ENCODE measurements at places on chromosomes 6 and 20.

DNA sequence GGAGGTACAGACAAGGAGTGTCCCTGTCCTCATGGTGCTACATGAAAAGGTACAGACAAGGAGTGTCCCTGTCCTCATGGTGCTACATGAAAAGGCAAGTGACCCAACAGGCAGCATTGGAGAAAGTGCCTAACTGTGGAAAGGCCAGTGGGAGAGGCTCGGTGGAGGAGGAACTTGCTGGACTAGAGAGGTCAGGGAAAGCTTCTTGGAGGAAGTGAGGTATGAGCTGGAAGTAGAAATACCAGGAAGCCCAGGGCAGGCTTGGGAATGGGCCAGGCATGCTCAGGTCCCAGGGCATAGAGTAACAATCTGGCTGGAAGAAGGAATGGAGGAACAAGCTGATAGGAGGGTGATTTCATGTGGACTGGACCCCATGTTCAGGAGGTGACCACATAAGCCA is 59.8 kb upstream of the FNDC1 start:
- no peak for DNase-seq
- H3K4me1 ChIP-seq = no peaks in the 10 kb centered on the region
- H3K4me3 ChIP-seq = no peak overlapping the region
- no peak overlapping the region for H3K27ac ChIP-seq
- no peaks in the 10 kb centered on the region for H3K36me3 ChIP-seq

- no peaks in the 10 kb centered on the region for H3K4me1 ChIP-seq
- no peak overlapping the region for H3K27ac ChIP-seq
- H3K27me3 ChIP-seq = no peaks in the 10 kb centered on the region
- H3K4me3 ChIP-seq = no peak overlapping the region
- DNase-seq = no peak
These were observed 166.9 kb downstream of the EYA2 start for GRCh38 chr20:47061549-47061948.

- H3K27ac ChIP-seq = no peak overlapping the region
- H3K36me3 ChIP-seq = no peaks in the 10 kb centered on the region
- H3K4me1 ChIP-seq = no peaks in the 10 kb centered on the region
- H3K4me3 ChIP-seq = no peak overlapping the region
- peaks cover 17% of the 10 kb centered on the region for H3K27me3 ChIP-seq
These were observed 11.0 kb downstream of the ZBP1 start for GRCh38 chr20:57609086-57609841.

DNA sequence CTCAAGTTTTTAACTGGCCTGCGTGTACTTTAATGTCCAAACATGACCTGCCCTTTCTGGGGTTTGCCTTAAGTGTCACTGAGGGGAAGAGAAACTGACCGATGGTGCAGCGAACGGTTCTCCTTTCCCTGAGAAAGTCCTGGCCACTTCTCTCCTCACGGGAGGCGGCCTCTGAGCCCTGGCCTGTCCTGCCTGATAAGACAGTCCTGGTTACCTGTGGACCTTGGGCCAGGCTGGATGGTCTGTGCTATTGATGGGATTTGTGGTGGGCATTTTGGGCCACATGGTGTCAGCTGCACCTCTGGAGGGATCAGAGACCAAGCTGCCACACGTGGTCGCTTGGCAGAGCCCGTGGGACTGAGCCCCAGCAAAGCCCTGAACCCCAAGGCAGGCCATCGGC is 11.6 kb upstream of the NTSR1 start:
- H3K36me3 ChIP-seq = no peaks in the 10 kb centered on the region
- H3K4me3 ChIP-seq = no peak overlapping the region
- H3K4me1 ChIP-seq = no peaks in the 10 kb centered on the region
- H3K27me3 ChIP-seq = peaks cover 14% of the 10 kb centered on the region
- no peak for DNase-seq

GRCh38 chr20:31927627-31928159 is 24.2 kb downstream of the PDRG1 start:
- peaks cover 4% of the 10 kb centered on the region for H3K27me3 ChIP-seq
- no peak for DNase-seq
- H3K27ac ChIP-seq = no peak overlapping the region
- no peak overlapping the region for H3K4me3 ChIP-seq
- H3K4me1 ChIP-seq = no peaks in the 10 kb centered on the region

GRCh38 chr20:38563802-38564431 is 17.1 kb upstream of the ADIG start:
- H3K4me3 ChIP-seq = no peak overlapping the region
- H3K27ac ChIP-seq = no peak overlapping the region
- H3K4me1 ChIP-seq = no peaks in the 10 kb centered on the region
- no peaks in the 10 kb centered on the region for H3K27me3 ChIP-seq
- no peak for DNase-seq

DNA sequence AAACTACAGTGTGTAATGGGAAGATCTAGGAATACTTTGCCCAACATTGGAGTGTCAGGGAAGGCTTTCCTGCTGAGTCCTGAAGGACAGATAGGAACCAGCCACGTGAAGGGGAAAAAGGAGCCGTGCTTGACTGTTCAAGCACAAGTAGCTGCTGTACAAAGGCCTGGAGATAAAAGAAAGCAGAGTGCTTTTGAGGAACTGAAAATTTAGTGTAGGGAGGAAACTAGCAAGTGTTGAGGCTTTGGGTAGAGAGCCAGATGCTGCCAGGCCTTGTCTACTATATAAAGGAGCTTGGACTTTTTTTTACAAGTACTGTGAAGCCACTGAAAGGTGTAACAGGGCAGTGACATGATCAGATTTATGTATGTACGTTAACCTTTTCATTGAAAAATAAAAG is 39.0 kb downstream of the DSE start:
- H3K36me3 ChIP-seq = peaks cover 4% of the 10 kb centered on the region
- no peak for DNase-seq
- no peak overlapping the region for H3K4me3 ChIP-seq
- no peaks in the 10 kb centered on the region for H3K27me3 ChIP-seq
- no peak overlapping the region for H3K27ac ChIP-seq
- peaks cover 28% of the 10 kb centered on the region for H3K4me1 ChIP-seq

DNA sequence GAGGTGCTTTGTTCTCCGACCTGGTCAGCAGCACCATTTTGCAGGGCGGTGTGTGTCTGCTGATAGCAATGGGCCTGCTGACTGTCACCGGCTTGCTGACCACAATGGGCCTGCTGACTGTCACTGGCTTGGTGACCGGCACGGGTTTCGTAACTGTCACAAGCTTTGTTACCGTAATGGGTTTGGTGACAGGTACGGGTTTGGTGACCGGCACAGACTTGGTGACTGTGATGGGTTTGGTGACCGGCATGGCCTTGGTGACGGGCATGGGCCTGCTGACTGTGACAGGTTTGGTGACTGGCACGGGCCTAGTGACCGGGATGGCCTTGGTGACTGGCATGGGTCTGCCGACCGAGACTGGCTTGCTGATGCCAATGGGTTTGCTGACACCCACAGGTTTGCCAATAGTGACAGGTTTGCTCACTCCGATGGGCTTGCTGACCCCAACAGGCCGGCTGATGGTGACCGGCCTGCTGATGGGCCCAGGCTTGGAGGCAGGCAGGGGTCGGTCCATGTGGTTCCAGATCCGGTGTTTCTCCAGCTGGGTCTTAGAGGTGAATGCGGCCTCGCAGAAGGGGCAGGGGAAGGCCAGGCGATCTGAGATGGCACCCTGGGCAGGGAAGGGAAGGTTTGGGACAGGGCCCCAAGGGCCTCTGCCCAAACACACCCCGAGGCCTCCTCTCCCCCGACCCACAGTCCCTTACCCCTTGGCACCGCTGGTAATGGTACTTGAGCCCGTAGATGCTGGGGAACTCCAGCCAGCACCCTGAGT is 3.4 kb downstream of the ZNF512B start:
- peaks cover 11% of the 10 kb centered on the region for H3K4me1 ChIP-seq
- H3K36me3 ChIP-seq = peaks cover 7% of the 10 kb centered on the region
- no peak for DNase-seq
- no peak overlapping the region for H3K4me3 ChIP-seq
- no peaks in the 10 kb centered on the region for H3K27me3 ChIP-seq

GRCh38 chr6:122472022-122472340 is 374 bp upstream of the SERINC1 start:
- H3K4me1 ChIP-seq = peaks cover 4% of the 10 kb centered on the region
- peak overlapping the region; percentile 95 for H3K27ac ChIP-seq
- no peak for DNase-seq
- no peaks in the 10 kb centered on the region for H3K27me3 ChIP-seq
- H3K36me3 ChIP-seq = no peaks in the 10 kb centered on the region

- peak; percentile 98 for DNase-seq
- no peak overlapping the region for H3K4me3 ChIP-seq
- H3K27me3 ChIP-seq = no peaks in the 10 kb centered on the region
These were observed 5.5 kb downstream of the MANBAL start for GRCh38 chr20:37295001-37295400.

DNA sequence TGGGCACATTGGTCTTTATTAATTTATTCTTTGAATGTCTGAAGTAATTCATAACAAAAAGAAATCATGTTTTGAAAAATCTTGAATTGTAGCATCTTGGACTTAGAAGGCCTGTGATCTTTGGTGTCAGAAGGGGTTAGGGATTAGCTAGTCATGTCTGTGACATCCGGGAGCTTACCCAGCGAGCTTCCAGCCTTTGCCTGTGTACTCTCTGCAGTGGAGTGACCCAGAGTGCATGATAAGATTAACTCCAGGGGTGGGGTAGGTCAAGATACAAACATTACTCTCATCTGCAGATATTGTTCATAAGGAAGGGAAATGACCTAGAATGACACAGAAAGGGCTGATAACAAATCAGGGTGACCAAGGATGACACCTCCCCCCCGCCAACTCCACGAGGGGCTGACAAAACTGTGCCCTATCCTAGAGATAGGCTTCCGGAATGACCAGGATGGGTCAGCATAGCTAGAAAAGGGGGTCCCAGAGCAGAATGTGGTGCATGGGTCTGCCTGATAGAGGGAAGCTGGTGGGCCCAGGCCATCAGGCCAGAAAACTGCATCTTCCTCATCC is 56.6 kb upstream of the BLCAP start:
- DNase-seq = no peak
- no peak overlapping the region for H3K27ac ChIP-seq
- H3K27me3 ChIP-seq = peaks cover 13% of the 10 kb centered on the region
- H3K36me3 ChIP-seq = no peaks in the 10 kb centered on the region

DNA sequence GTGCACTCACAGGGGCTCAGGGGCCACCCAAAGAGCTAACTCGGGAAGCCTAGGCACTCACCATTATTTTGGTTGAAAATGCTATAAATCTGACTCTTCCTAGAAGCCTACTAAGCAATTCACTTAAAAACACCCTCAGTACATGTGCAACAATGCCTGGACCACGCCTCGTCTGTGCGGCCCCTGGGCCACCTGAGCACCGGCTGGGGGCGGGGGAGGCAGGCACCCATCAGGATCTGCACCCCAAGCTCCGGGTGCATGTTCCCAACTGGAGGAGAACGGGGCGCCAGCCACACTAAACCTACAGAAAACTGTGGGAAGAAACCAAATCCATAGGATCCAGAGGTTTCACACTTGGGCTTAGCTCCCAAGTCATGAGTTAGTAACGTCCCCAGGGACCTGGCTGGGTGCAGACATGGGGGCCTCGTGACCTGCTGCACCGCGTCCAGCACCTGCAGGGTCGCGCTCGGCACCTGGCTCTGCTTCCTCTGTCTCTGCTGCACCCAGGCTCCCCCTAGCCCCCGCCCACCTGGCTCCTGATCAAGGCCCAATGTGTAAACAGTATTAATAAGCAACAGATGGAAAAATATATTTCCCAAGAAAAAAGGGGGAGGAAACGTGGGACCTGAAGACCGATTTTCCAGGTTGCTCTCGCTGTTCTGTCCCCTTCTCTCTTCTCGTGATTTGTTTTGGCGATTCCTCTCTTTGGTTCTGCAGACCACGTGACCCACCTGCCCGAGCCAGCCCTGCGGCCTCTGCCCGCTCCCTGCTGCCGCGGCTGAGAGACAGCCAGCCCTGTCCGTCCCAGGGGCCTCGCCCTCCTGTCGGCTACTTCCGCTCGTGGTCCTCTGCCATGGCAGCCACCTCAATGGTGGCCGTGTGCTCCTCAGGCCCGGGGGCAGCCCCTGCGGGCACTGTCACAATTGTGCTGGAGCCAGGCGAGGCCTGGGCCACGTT is 15.5 kb upstream of the HELZ2 start:
- no peaks in the 10 kb centered on the region for H3K27me3 ChIP-seq
- no peak for DNase-seq
- no peak overlapping the region for H3K27ac ChIP-seq
- no peak overlapping the region for H3K4me3 ChIP-seq
- H3K4me1 ChIP-seq = peaks cover 7% of the 10 kb centered on the region
- no peaks in the 10 kb centered on the region for H3K36me3 ChIP-seq

- no peak overlapping the region for H3K27ac ChIP-seq
- no peak overlapping the region for H3K4me3 ChIP-seq
- no peaks in the 10 kb centered on the region for H3K4me1 ChIP-seq
- DNase-seq = no peak
- no peaks in the 10 kb centered on the region for H3K36me3 ChIP-seq
- no peaks in the 10 kb centered on the region for H3K27me3 ChIP-seq
These were observed 19.9 kb upstream of the MBOAT1 start for GRCh38 chr6:20232188-20232587.

DNA sequence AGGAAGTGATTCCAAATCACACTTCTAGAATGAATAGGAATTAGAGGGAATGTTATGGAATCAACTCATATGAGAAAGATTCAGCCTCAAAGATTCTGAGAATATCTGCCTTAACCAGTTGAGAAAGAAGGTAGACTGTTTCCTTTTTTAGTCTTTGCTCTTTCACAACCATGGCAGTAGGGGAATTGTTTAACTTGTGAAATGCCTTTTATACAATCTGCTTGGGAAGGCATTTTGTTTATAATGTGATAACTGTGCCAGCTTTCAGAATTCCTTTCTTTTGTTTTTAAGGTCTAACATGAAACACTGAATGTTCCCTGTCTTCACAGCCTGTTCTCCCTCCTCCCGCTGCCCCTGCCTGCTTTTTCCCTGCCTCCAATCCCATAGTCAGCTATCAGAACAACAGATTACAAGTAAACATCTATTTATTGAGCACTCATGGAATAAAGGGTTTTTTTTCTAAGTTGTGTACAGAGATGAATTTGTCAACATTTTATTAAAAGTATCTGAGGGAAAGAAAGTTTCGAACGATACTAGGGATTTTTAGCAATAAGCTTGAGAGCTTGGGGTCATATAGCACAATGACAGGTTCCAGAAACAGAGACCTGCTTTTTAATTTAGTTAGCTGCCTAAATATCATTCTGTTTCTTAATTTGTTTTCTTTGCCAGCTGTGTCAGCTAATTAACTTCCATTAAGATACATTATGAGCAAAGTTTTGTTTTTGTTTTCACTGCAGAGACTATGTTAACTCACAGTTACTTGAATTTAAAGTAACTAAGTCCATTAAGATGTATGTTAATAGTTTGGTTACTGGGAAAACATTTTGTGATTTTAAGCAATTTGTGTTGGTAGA is 28.3 kb upstream of the FBXO30 start:
- no peaks in the 10 kb centered on the region for H3K36me3 ChIP-seq
- H3K27me3 ChIP-seq = no peaks in the 10 kb centered on the region
- no peaks in the 10 kb centered on the region for H3K4me1 ChIP-seq
- no peak for DNase-seq

DNA sequence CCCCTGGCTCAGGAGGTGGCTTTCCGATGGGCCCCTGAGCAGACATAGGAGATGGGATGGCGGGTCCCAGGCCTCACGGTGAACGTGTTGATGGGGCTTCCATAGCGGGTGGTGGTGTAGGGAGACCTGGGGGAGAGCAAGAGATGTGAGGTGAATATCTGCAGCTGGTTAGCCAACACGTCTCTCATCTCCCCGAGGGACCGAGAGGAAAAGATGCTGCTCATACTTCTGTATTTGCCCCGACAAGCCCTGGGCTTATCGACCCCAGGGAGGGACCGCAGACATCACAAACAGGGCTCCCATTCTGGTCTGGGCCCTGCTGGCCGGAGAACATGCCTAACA is 38.7 kb downstream of the C6orf132 start:
- no peaks in the 10 kb centered on the region for H3K36me3 ChIP-seq
- no peak for DNase-seq
- no peaks in the 10 kb centered on the region for H3K27me3 ChIP-seq
- H3K27ac ChIP-seq = no peak overlapping the region
- peaks cover 26% of the 10 kb centered on the region for H3K4me1 ChIP-seq

All from astrocyte (in vitro differentiated cells and primary cell).